ENCODE measurements at places on chromosomes 1 and 21. TPM values are rescaled to one million over a fixed set of nuclear protein-coding genes. Genes with fewer than 3 reads are reported as not detected.

POU3F1 gene
- total RNA-seq: 3.6 TPM

TFF2 gene
- total RNA-seq: not detected

SSR2 gene
- total RNA-seq: 186 TPM

TDRD5 gene
- total RNA-seq: 0.59 TPM

KCNJ6 gene
- total RNA-seq: 0.20 TPM

- peak; percentile 33 for DNase-seq
Observed at GRCh38 chr1:226827458-226827857, 43.0 kb upstream of the PSEN2 start.

DNA sequence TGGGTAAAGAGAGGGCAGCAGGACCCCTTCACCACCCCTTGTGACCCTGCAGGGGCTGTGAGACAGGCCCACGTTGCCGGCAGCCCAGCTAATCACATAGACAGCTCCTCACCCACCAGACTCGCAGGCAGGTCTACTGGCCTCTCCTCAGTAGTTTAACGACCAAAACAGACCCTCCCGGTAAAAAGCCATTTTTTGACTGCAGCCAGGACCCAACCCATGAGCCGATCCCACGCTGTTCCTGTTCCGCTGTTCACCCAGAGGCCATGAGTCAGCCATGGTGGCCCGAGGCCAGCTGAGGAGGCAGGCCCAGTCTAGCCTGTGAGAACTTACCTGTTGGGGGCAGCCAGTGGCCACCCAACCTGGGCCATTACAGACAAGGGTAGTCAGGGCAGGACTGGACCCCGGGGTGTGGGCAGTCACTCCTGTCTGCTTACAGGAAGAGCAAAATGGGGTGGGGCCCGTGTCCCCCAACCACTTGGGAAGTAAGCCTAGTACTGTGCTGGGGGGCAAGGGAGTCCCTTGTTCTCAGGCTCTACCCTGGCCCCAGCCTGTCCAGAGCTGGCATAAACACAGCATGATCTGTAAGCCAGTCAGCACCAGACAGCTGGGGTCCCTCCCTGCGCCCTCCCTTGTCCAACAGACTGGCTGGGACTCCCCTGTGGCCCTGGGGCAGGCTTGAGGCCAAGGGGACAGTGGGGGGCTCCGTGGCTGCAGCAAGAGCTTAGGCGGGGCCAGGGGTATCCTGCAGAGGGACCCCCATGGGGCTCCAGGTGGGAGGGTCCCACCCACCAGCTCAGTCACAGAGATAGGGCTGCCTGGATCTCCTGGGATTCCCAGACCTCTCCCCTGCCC lies 61.9 kb downstream of the WNT9A start:
- no peak for DNase-seq

- no peak for DNase-seq
Observed at GRCh38 chr1:17610713-17611112, 71.2 kb downstream of the ARHGEF10L start.

- no peak for DNase-seq
Observed at GRCh38 chr1:178539291-178539690, 26.4 kb downstream of the TEX35 start.

- DNase-seq: no peak
Observed at GRCh38 chr1:231527586-231528171, 790 bp upstream of the TSNAX start.

All from skin of body (tissue), 3 donors.